NCI-H1930 (cell line): ENCODE measurements at places on chromosomes 11 and 22.

DNA sequence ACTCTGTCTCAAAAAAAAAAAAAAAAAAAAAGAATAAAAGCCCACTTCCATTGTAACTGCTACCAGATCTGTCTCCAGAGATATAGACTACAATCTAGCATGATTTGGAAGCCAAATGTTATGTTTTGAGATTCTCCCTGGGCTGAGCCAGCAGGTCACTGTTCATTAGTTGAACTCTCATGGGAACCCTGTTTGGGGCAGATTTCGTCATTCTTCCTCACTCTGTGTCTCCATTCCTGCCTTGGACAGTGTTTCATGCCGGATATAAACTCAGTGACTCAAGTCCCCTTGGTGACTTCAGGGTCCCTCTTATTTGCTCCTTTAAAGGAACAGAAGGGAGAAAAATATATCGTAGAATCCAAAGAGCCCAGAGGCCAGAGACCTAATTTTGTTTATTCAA lies 378.1 kb downstream of the LARGE1 start:
- DNase-seq, result no peak

DNA sequence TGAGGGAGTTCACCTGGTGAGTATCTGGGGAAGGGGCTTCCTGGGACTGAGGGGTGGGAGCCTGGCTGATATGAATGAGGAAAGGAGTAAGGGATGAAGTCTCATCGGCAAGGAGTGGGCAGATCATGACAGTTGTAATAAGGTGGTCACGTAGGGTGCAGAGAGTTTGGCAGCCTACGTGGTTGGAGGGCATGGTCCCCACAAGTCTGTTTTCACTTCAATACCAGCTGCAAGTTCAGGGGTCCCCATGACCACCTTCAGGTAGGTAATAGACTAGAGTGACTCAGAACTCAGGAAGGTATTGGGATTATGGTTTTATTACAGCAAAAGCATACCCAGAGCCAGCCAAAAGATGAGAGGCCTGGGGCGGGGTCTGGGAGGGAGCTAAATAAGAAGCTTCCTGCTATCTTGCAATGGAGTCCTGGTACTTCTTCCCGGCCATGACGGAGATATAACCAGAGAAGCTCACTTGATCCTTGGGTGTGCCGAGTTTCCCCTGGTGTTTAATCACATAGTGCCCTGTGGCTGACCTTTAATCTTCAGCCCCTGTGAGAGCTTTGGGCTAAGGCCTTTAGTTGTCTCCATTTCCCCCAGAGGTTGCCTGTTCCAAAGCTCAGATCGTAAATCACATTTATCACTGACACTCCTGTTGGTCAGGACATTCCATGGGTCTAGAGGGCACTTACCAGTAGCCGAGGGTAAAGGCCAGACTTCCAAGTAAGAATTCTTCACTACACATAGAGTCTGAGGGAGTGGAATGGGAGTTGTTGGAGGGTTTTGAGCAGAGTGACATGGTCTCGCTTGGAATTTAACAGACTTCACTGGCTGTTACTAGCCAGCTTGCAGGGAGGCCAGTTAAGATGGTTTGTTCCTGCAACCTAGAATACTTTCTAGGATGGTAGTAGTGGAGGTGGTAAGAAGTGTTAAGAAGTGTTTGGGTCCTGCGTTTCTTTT lies 9.1 kb downstream of the SLC3A2 start:
- no peak for DNase-seq

- DNase-seq, result no peak
These were observed 977.0 kb downstream of the NTM start for GRCh38 chr11:132347156-132348090.

GRCh38 chr11:121740902-121741301 lies 288.1 kb upstream of the SORL1-AS1 start:
- DNase-seq, result no peak

DNA sequence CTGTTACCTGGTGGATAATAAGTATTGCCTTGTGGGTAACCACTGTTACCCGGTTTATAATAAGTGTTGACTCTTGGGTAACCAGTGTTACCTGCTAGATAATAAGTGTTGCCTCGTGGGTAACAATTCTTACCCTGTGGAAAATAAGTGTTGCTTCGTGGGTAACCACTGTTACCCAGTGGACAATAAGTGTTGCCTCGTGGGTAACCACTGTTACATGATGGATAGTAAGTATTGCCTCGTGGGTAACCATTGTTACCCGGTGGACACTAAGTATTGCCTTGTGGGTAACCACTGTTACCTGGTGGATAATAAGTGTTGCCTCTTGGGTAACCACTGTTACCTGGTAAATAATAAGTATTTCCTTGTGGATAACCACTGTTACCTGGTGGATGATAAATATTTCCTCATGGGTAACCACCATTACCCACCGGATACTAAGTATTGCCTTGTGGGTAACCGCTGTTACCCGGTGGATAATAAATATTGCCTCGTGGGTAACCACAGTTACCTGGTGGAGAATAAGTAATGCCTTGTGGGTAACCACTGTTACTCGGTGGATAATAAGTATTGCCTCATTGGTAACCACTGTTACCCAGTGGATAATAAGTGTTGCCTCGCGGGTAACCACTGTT lies 8.7 kb upstream of the NXPE4 start:
- no peak for DNase-seq

DNA sequence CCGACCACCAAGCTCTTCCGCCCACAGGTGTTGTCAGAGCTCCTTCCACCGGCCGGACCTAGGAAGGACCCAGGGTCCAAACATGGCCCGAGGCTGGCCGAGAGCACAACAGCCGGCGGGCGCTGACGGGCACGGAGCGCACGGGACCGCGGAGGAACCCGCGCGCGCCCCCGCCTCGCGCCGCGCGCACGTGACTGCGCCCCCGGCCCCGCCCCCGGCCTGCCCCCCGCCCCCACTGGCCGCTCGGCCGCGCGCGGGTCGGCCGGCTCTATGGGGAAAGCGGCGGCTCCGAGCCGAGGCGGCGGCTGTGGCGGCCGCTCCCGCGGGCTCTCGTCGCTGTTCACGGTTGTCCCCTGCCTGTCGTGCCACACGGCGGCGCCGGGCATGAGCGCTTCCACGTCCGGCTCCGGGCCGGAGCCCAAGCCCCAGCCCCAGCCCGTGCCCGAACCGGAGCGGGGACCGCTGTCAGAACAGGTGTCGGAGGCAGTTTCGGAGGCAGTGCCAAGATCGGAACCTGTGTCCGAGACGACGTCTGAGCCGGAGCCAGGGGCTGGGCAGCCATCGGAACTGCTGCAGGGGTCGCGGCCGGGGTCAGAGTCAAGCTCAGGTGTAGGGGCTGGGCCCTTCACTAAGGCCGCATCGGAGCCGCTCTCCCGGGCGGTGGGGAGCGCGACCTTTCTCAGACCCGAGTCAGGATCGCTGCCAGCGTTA lies at the start of gene OSBP2:
TSS of gene OSBP2 (plus strand) at position 235 of the 711 bp plus-strand sequence. CDS start at position 271, 36 bp downstream.
- peak; percentile 43 for DNase-seq

GRCh38 chr11:23947883-23948282 lies 549.0 kb upstream of the LUZP2 start:
- no peak for DNase-seq

DNA sequence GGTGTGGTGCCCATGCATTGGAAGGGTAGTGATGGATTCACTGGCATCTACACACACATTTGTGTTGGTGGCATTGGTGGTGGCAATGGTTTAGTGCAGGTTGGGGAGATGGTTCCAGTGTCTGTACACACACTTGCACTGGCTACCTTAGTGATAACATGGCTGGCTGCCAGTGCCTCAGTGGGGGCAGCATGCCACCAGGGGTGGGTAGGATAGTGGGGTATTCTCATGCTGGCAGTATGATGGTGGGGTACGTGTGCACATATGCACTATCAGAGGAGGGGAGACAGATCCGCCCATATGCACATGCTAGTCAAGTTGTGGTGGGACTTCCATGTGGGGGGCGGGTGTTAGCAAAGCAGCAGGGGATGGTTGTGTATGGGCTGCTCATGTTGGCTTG lies 7.1 kb upstream of the OR8K3 start:
- no peak for DNase-seq

- no peak for DNase-seq
These were observed 8.2 kb downstream of the PACSIN2 start for GRCh38 chr22:43006753-43007152.

- no peak for DNase-seq
These were observed 390 bp upstream of the FGF3 start for GRCh38 chr11:69819541-69820070.

GRCh38 chr11:128690665-128691101 lies 3.2 kb upstream of the FLI1 start:
- no peak for DNase-seq

DNA sequence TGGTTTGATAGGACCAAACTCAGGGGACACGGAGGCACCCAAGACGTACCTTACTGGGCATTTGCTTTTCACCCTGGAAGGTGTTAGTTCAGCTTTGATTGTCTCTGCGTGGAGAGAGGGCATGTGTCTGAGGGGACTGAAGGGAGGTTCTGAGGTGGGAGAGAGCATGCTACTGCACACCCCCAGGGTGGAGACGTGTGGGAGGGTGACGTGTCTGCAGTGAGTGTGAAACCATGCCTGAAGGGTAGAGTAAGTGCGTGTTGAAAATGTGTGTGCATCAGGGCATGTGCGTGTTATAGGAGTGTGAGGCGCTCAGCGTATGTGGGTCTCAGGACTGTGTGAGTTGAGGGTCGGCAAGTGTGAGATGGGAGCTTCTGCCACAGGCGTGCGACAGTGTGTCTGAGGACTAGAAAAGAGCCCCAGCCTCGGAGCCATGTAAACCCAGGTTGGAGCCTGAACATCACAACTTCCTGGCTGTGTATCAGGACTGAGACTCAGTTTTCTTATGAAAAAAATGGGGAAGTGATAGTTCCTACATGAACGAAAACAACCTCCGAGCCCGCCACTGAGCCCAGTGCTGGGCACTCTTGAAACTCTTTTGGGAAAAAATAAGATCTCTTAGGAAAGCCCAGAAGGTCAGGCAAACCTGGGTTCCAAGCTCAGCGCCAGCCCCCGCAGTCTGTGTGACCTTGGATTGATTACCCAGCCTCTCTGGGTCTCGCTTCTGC lies 11.8 kb upstream of the KCNJ11 start:
- no peak for DNase-seq

DNA sequence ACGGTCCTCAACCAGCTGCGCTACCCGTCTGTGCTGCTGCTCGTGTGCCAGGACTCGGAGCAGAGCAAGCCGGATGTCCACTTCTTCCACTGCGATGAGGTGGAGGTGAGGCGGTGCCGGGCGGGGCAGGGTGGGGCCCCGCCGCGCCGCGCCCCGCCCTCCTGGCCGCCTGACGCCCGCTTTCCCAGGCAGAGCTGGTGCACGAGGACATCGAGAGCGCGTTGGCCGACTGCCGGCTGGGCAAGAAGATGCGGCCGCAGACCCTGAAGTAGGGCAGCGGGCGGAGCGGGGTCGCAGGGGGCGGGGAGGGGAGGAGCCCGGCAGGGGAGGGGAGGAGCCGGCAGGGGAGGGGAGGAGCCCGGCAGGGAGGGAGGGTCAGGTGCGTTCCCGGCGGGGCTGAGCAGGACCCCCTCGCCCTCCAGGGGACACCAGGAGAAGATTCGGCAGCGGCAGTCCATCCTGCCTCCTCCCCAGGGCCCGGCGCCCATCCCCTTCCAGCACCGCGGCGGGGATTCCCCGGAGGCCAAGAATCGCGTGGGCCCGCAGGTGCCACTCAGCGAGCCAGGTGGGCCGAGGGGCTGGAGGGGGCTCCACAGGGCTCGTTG lies 14.7 kb downstream of the EPS8L2 start:
- no peak for DNase-seq

DNA sequence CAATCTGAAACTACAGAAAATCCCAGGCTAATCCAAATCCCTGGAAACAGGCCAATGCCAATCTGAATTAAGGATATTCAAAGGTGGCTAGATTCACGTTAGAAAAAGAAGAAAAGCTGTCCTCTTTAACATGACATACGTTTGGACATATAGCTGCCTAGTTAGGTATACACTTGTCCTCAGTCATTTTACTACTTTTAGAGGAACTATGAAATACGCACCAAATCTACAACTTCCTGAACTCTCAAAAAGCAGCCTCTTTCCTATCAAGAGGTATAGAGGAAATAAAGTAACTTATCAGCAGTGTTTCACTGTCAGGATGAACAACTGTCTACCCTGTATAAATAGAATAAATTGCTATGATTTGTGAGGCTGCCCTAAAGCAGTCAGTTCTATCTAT lies 24.0 kb downstream of the KMT5B start:
- DNase-seq, result no peak

- no peak for DNase-seq
These were observed 475 bp downstream of the PITPNB start for GRCh38 chr22:27918341-27919221.

DNA sequence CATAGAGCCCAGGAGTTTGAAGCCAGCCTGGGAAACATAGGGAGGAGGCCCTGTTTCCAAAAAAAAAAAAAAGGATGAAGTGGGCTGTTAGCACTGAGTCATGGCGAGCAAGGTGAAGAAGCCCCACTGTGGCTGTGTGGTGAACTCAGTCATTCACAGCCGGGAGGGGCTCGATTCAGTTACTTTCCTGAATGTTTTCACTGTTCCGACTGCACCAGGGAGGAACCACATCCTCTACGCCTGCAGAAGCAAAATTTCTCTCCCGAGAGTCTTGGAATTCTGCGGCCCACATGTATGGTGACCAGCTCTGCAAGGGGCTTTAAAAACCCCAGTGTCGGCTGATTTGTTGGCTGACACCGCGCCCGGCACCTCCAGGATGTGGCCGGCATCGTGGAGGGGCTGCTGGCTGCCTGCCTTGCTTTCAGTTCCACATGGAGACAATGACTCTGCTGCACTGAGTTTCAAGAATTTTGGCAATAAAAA lies 27.8 kb upstream of the GRAMD4 start:
- no peak for DNase-seq

DNA sequence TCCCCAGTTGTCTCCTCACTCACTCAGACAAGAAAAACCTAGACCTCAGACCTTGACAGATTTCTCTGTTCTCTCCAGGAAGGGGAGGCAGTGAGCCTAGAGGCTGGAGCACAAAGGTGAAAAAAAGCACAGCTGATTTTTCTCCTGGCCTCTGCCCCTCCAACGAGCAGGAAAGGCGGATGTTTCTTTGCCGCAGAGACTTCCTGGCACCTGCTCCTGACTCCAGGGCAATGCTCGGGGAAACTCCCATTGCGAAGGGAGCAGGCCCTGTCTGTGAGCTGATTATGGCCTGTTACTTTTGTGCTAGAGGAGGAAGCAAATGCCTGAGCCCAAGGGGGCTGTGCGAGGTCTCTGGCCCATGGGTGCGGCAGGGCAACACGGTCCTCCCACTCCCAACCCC lies 25.4 kb downstream of the MS4A10 start:
- no peak for DNase-seq
